AG09319 (cell line): ENCODE measurements at places on chromosomes 11 and 22.

DNA sequence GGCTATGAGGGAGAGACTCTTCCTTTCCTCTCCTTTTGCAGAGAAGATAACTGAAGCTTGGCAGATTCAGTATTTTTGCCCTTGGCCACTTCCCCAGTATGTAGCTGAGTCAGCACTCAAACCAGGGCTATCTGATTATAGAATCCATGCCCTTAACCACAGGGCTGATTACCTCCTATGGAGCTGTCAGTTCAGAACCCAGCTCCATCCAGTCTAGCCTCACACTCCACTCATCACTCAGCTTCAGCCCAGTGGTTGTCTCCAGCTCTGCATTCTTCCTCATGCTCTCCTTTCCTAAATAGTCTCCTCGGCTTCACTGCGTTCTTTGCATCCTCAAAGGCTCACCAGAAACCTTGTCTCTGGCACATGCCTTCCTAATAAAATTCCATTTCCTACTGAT lies 151.6 kb upstream of the BLID start:
- DNase-seq: peak; percentile 58

DNA sequence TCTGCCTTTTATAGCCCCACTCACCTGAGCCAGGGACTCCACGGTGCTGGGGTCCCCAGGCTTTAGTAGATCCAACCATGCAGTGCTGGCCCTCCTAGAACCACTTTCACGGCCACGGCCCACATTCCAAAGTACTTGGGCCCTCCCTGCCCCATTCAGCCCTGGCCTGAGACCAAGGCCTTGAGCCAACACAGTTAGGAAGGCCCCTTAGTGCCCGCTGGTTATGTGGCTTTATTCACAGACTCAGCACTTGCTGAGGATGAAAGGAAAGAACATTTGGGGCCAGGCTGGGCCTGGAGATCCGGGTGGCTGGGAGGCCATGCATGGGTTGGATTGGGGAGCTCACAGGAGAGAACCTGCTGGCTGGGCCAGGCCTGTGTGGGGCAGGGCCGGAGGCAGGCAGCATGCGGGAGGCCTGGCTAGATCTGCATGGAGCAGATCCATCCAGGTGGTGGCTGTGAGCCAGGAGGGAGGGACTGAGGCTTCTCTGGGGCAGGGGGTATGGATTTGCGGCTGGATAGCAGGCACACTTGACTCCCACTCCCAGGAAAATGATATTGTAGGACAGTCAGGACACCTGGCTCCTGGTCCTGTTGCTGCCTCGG lies 12.6 kb downstream of the CHRM1 start:
- DNase-seq: no peak

DNA sequence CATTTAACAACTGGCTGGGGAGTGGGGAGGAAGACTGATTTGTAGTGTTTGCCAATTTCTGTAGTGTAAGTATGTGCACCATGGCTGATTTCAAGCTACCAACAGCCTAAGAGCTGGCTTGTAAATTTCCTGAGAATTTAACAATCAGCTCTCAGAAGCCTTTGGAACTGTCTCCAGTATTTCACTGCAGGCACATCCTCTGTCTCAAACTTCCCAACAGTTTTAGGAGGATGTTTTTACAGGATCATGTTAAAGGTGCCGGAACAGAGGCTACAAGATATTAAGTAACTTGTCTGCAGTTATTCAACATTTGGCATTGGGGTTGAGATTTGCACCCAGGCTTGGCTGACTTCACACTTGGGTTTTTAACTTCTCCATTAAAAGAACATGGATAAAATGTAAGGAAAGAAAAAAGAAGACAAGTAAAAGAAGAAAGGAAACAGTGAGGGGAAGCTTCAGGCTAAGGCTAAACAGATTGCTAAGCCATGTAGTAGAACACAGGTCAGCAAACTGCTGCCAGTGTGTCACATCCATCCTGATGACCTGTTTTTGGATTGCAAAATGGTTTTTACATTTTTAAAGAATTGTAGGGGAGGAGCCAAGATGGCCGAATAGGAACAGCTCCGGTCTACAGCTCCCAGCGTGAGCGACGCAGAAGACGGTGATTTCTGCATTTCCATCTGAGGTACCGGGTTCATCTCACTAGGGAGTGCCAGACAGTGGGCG lies 204.8 kb upstream of the SESN3 start:
- DNase-seq: no peak

DNA sequence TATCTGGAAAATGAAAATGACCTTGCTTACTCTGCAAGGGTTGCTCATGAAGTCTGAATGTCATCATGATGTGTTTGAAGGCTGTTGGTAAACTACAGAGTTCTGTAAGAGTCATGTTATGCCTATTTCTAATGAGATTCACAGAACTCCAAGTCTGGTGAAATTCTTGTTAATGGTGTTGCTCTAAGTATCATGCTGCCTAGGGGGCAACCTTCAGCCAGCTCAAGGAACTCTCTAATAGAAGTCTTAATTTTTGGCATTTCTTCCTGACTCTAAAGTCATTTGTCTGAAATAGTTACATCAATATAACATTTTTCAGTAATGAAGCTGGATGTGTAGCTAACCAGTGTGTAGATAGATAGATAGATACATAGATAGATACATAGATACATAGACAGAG lies 302.8 kb downstream of the FAT3 start:
- DNase-seq: no peak

DNA sequence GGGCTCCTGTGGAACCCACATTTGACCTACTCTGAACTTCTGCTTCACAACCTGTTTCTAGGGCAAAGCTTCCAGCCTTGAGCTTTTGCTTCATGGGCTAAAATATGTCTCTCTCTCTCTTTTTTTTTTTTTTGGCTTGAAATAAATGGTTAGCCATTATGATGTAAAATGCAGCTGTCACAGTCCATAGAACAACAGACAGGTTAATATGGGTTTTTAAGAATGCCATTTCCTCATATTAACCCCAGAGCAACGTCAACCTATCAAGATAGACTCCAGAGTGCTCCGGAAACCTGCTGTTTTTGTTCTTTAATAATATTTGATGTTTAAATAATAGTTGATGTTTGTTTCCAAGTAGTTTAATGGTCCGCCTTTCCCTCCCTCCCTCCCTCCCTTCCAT lies 285.6 kb downstream of the TENM4 start:
- no peak for DNase-seq

DNA sequence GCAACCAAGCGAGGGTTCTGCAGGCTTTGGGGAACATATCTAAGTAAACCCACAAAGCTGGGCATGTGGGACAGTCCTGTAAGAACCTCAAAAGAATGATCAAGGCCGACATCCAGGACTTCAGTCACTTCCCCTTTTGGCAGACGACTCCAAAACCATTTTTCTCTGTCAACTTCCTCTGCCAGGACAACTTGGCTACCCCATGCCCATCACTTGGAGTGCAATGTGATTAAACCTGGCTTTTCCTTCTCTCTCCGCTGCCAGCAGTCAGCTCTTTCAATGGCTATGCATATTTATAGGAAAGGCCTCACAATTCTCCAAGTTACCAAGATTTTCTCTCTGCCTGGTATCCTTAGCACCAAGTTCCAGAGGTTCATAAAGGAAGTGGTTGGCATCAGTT lies 78.9 kb downstream of the C11orf58 start:
- no peak for DNase-seq

GRCh38 chr11:2551131-2551530 lies 106.3 kb downstream of the KCNQ1 start:
- no peak for DNase-seq

GRCh38 chr11:44434191-44434590 lies 124.3 kb upstream of the ALX4 start:
- DNase-seq: no peak

DNA sequence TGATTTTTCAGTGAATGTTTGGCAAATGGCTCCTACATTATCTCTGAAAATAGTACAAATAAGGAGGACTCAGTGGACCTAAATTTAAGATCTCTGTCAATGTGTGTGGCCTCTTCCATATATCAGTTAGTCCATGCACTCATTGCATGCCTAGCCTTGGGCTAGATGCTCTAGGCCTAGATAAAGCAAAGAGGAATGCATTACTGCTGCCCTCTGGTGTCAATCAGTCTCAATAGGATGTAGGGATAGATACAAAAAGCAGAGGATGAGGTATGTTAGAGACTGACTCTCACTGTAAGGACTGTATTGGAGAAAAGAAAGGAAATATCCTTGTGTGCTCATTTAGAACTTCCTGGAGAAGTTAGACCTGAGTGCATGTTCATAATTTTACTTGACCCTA lies 42.0 kb downstream of the MS4A2 start:
- no peak for DNase-seq

GRCh38 chr11:41522899-41523672 lies 63.6 kb upstream of the LRRC4C start:
- DNase-seq: no peak

DNA sequence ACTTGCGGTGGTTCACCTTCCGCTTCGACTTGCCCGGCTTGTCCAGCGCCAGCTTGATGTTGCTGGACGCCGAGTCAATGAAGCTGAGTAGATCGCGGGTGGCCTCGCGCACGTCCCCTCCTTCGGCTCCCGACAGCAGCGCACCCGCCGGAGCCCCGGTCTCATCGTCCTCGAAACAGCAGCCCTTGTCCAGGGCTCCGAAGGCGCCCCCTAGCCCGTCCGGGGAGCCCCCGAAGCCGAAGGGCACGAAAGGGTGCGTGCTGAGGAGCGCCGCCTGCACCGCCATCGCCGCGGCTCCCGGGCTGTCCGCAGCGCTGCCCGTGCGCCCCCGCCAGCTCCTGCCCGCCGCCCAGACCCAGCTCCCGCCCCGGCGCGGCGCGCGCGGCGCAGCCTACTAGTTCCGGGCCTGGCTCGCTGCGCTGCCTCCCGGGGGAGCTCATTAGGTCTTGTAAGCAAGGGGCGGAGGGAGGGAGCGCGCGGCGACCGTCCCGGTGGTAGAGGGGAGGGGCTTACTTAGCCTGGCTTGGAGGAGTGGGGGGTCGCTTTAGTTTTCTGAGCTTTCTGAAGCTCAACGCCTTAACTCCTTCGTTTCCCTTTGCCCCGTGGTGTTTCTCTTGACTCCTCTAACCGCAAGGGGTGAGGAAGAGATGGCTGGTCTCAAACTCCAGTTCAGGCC lies at the start of gene FAM181B:
Gene FAM181B, minus strand, starts transcription at position 421 of the 676 bp plus-strand sequence. Its CDS starts 135 bp downstream, at position 286.
- DNase-seq: no peak

DNA sequence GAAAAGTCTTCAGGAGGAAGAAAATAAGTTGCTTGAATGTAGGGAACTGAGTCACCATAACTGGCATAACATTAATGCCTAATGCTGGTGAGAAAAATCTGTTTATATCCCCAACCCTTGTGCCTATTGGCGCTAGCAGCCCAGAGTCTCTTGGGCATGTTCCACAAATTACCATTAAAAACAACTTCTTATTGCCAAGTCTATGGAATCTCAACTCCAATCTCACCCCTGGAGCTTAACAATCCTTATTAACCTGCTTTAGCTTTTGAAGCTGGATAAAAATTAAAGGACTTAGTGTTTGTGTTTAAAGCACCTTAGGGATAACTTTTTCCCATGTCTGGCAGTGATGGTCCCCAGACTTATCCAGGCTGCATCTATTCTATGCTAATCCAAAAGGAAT lies 143.0 kb downstream of the APIP start:
- no peak for DNase-seq

GRCh38 chr11:62543680-62544444 lies 2.7 kb downstream of the AHNAK start:
- no peak for DNase-seq

GRCh38 chr11:33617672-33618350 lies 82.8 kb downstream of the C11orf91 start:
- DNase-seq: no peak
